ENCODE measurements at places on chromosomes 1 and 21. TPM values are rescaled to one million over a fixed set of nuclear protein-coding genes. Genes with fewer than 3 reads are reported as not detected.
A peak's percentile ranks its signal among the peaks of the same experiment; 100 is the strongest.

Gene C1orf94
- not detected for total RNA-seq

Gene AIRE
- total RNA-seq = not detected

Gene ETV3L
- not detected for total RNA-seq

Gene GPR37L1
- total RNA-seq = not detected

GRCh38 chr1:160359559-160360226, 7.2 kb upstream of the NHLH1 start:
- H3K27me3 ChIP-seq = no peaks in the 10 kb centered on the region
- H3K4me1 ChIP-seq = no peaks in the 10 kb centered on the region
- H3K36me3 ChIP-seq = peaks cover 57% of the 10 kb centered on the region
- no peak overlapping the region for H3K27ac ChIP-seq

DNA sequence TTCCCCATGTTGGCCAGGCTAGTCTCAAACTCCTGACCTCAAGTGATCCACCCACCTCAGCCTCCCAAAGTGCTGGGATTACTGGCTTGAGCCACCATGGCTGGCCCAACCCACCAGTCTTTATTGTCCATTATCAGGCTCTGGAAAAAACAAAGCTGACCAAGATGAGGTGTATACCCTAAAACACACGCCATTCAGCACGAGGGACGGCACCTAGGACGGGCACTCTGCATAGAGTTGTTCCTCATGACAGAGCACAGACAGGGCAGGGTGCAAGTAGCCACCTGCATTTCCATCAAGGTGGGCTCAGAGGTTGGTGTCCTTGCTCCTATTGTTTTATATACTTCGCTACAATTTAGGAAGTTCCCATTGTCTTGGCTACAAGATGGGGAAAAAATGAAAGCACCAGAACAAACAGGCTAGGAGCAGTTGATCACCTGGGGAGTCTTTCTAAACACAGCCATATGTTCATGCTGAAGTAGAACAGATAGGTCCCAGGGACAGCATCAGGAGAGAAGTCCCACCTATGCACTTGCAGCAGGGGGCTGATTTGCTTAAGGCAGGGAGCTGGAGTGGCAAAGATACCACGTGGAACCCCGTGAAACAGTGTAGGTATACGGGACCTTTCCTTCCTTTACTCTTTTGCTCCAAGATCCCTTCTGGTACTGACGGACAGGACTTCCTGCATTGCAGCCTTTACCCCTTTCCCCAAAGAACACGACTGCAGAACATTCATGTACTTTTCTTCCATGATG, 4.5 kb downstream of the KRTCAP2 start:
- H3K27ac ChIP-seq = no peak overlapping the region
- no peak for DNase-seq
- H3K36me3 ChIP-seq = no peaks in the 10 kb centered on the region
- H3K4me1 ChIP-seq = peaks cover 32% of the 10 kb centered on the region
- no peak overlapping the region for H3K4me3 ChIP-seq
- no peaks in the 10 kb centered on the region for H3K27me3 ChIP-seq

DNA sequence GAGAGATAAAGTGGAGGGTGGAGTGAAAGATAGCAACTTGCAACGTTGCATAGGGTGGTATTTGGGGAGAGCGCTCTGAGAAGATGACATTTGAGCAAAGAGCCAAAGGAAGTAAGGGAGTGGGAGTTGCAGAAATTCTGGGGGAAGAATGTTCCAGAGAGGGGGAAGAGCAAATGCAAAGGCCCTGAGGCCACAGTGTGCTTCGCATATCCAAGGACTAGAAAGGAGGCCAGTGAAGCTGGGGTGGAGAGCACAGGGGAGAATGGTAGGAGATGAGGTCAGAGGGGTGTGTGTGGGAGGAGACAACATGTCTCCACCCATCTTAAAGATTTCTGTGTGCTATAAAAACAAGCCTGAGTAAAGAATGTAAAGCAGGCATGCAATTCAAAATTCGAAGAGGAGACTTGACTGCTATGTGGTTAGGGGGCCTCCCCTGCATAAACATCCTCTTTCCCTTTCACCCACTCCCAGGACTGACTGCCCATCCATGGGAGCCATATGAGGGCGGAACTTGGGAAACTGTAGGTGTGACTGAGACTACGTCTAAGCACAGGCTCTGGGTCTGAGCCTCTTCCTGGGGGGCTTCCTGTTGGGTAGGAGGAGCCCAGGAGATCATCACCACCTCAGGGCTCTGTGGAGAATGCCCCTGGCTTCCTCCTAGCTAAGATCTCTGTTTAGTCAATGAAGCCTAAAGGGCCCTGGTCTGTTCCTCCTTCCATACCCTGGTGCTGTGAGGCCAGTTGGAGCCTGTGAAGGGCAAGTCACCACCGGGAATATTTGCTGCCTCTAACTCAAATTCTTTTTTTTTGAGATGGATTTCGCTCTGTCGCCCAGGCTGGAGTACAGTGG, 2.9 kb upstream of the CLIC4 start:
- no peak for DNase-seq
- H3K4me1 ChIP-seq = peaks cover 27% of the 10 kb centered on the region
- no peak overlapping the region for H3K4me3 ChIP-seq
- no peaks in the 10 kb centered on the region for H3K36me3 ChIP-seq
- H3K27ac ChIP-seq = peak overlapping the region; percentile 30

DNA sequence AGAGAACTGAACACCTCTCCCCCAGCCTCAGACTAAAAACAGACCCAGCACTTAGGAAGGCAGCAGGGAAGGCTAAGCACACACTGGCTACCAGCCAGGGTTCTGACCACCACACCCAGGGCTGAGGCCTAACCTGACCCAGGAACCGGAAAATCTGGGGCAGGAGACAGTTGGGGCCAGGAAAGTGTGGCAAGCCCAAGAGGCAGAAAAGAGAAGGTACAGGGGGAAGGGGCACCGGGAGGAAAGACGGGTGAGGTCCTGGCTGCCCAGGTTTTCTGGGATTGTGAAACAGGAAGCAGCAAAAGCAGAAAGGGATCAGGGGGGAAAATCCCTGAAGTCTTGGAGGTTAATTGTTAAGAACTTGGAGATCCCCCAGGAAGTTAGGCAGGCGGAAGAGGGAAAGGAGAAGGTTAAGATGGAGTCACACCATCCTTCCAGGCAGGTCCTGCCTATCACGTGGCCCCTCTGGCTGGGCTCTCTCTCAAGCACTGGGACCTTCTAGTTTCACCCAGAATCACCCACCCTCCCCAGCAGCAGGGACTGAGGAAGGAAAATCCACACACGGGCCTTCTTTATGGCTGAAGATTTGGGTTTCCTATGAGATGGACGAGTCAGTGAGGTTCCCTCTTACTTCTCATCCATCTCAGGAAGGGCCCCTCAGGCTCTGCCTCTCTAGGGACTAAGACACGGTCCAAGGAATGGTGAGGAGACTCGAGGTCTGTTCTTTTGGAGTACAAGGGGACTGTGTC, 2.6 kb downstream of the HDGF start:
- H3K4me1 ChIP-seq = peaks cover 75% of the 10 kb centered on the region
- no peaks in the 10 kb centered on the region for H3K27me3 ChIP-seq
- H3K27ac ChIP-seq = peak overlapping the region; percentile 98
- H3K36me3 ChIP-seq = peaks cover 3% of the 10 kb centered on the region

DNA sequence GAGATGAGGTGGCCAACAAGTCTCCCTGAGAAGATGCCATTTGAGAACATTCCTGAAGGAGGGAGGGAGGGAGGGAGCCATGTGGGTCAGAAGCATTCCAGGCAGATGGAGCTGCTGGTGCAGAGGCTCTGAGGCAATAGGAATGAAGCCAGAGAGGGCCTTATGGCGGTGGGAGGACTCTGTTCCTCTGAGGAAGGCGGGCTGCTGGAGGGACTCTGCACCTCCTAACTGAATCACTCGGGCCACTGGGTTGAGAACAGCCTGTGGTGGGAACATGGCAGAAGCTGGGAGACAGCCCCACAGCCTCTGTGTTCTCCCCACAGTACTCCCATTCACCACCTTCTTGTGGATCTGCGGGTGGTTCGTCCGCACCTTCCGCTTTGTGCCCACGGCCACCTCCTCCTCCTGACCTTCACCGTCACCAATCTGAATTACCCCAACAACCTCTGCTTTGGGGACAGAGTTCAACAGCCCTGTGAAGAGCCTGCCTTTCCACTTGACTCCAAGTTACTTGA, 2.4 kb upstream of the TMEM125 start:
- H3K4me3 ChIP-seq = no peak overlapping the region
- no peaks in the 10 kb centered on the region for H3K36me3 ChIP-seq
- H3K4me1 ChIP-seq = peaks cover 21% of the 10 kb centered on the region
- H3K27ac ChIP-seq = peak overlapping the region; percentile 70

GRCh38 chr21:15062606-15062965, 2.2 kb downstream of the NRIP1 start:
- H3K4me3 ChIP-seq = no peak overlapping the region
- no peaks in the 10 kb centered on the region for H3K27me3 ChIP-seq
- DNase-seq = no peak

GRCh38 chr1:72526926-72527325, 244.6 kb upstream of the NEGR1 start:
- no peak overlapping the region for H3K27ac ChIP-seq
- no peaks in the 10 kb centered on the region for H3K36me3 ChIP-seq
- no peaks in the 10 kb centered on the region for H3K27me3 ChIP-seq
- H3K4me1 ChIP-seq = no peaks in the 10 kb centered on the region
- no peak overlapping the region for H3K4me3 ChIP-seq

GRCh38 chr1:182807907-182808306, 18.3 kb downstream of the NPL start:
- no peak for DNase-seq
- H3K27me3 ChIP-seq = no peaks in the 10 kb centered on the region
- H3K27ac ChIP-seq = no peak overlapping the region
- no peak overlapping the region for H3K4me3 ChIP-seq

DNA sequence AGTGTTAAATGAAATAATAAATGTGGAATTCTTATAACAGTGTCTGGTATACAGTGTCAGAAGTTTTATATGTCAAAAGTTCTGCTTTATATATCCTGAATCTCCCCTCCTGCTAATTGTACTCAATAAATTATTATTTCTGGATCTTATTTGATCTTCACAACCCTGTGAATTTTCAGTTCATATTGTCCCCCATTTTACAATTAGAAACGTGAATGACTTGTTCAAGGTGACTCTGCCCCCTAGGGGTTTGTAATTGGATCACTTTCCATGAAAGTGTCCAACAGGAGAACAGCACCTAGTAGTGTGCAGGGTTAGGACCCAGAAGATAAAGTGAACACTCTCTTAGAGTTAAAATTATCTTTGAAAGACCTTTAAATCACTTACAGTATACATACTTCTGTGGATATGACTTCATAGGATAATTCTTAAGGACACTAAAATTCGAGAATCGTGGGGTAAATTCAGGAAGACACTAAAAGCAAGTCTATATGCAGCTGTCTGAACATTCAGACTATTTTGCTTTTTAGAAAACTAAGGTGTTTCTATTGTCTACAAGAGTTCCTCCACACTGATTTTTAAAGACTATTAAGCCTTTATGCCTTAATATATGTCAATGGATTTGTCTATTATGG, 4.5 kb upstream of the DDR2 start:
- H3K36me3 ChIP-seq = no peaks in the 10 kb centered on the region
- H3K27ac ChIP-seq = no peak overlapping the region
- H3K4me3 ChIP-seq = no peak overlapping the region
- H3K4me1 ChIP-seq = no peaks in the 10 kb centered on the region
- DNase-seq = no peak

GRCh38 chr1:172898866-172899265, 151.9 kb downstream of the TNFSF18 start:
- H3K4me3 ChIP-seq = no peak overlapping the region
- no peaks in the 10 kb centered on the region for H3K27me3 ChIP-seq
- H3K36me3 ChIP-seq = no peaks in the 10 kb centered on the region
- no peaks in the 10 kb centered on the region for H3K4me1 ChIP-seq
- no peak overlapping the region for H3K27ac ChIP-seq
- no peak for DNase-seq

GRCh38 chr21:35981514-35982070, 78.7 kb downstream of the SETD4 start:
- no peaks in the 10 kb centered on the region for H3K27me3 ChIP-seq
- no peak overlapping the region for H3K4me3 ChIP-seq
- no peak for DNase-seq

GRCh38 chr1:175208773-175209492, 16.4 kb upstream of the KIAA0040 start:
- peaks cover 18% of the 10 kb centered on the region for H3K4me1 ChIP-seq
- no peak for DNase-seq
- H3K27ac ChIP-seq = peak overlapping the region; percentile 61
- H3K36me3 ChIP-seq = no peaks in the 10 kb centered on the region
- no peak overlapping the region for H3K4me3 ChIP-seq
- no peaks in the 10 kb centered on the region for H3K27me3 ChIP-seq

- H3K4me3 ChIP-seq = no peak overlapping the region
- no peak overlapping the region for H3K27ac ChIP-seq
- H3K36me3 ChIP-seq = no peaks in the 10 kb centered on the region
- H3K4me1 ChIP-seq = no peaks in the 10 kb centered on the region
- peak; percentile 23 for DNase-seq
These were observed 492.6 kb downstream of the KCNT2 start for GRCh38 chr1:196115646-196116045.

DNA sequence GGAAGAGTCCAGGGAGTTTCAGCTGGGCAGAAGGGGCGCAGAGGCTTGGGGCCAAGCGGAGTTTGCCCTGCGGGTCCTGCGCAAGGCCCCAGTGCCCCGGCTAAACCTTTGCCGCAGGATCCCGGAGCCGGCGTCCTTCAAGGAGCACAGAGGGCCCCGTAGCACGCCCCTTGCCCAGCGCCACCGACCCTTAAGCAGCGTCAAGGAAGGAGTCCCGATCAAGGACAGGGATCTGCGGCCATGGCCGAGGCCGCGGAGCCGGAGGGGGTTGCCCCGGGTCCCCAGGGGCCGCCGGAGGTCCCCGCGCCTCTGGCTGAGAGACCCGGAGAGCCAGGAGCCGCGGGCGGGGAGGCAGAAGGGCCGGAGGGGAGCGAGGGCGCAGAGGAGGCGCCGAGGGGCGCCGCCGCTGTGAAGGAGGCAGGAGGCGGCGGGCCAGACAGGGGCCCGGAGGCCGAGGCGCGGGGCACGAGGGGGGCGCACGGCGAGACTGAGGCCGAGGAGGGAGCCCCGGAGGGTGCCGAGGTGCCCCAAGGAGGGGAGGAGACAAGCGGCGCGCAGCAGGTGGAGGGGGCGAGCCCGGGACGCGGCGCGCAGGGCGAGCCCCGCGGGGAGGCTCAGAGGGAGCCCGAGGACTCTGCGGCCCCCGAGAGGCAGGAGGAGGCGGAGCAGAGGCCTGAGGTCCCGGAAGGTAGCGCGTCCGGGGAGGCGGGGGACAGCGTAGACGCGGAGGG, 520 bp downstream of the CLIC6 start:
- DNase-seq = peak; percentile 86
- H3K4me1 ChIP-seq = peaks cover 15% of the 10 kb centered on the region
- H3K27ac ChIP-seq = peak overlapping the region; percentile 61
- peak overlapping the region; percentile 53 for H3K4me3 ChIP-seq
- H3K27me3 ChIP-seq = peaks cover 20% of the 10 kb centered on the region

DNA sequence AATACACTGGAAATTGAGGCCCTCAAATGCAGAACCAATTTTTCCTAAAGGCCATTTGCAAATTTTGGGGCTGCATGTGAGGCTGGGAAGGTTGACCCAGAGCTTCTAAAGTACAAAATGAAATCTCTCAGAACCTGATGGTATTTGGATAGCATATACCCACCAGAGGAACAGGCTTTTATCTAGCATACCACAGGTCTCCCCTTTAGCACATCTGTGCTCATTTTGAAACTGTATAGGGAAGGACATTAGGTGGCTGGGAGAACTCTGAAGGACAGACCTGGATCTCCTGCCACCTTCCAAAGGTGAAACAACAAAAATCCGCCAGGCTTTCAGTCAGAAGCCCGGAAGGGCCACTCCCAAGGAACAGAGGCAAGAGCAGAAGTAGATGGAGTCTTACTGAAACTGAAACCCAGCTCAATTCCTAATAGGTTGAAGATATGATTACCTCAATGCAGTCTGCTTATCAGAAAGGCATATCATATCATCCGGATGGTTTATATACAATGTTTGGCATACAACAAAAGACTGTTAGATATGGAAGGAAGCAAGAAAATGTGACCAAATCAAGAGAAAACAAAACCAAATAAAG, 11.6 kb downstream of the CD55 start:
- no peak for DNase-seq
- H3K4me1 ChIP-seq = peaks cover 8% of the 10 kb centered on the region
- H3K27me3 ChIP-seq = no peaks in the 10 kb centered on the region
- H3K4me3 ChIP-seq = no peak overlapping the region

Measured in upper lobe of left lung (tissue), 6 donors.